ENCODE measurements at places on chromosomes 3 and 15. TPM values are rescaled to one million over a fixed set of nuclear protein-coding genes. Genes with fewer than 3 reads are reported as not detected.

The CD80 gene
- 0.26 TPM for total RNA-seq

The SPTBN5 gene
- total RNA-seq = 1.7 TPM

The DUOXA2 gene
- 0.42 TPM for total RNA-seq

The PLAAT1 gene
- total RNA-seq = 0.90 TPM

The OIP5 gene
- 6.1 TPM for total RNA-seq

The HERC2 gene
- total RNA-seq = 50.1 TPM
